ENCODE measurements at places on chromosomes 4 and X.
A peak's percentile ranks its signal among the peaks of the same experiment; 100 is the strongest.

GRCh38 chrX:97167333-97167732, 283.6 kb downstream of the RPA4 start:
- DNase-seq, result no peak

- DNase-seq, result peak; percentile 96
Measured at GRCh38 chr4:183098723-183099536, at the start of gene WWC2. WWC2 (plus strand) TSS chr4:183099257; CDS start chr4:183099492, 235 bp downstream.

DNA sequence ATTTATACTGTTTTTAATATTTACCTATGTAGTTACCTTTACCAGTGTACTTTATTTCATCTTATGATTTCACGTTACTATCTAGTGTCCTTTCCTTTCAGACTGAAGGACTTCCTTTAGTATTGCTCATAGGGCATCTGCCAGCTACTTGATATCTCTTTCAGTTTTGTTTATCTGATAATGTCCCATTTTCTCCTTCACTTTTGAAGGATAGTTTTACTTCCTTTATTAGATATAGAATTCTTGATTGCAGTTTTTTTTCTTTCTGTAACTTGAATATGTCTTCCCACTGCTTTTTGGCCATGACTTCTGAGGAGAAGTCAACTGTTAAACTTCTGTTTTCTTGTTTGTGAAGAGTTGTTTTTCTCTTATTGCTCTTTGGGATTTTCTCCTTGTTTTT, 69.4 kb upstream of the MAGED1 start:
- no peak for DNase-seq

DNA sequence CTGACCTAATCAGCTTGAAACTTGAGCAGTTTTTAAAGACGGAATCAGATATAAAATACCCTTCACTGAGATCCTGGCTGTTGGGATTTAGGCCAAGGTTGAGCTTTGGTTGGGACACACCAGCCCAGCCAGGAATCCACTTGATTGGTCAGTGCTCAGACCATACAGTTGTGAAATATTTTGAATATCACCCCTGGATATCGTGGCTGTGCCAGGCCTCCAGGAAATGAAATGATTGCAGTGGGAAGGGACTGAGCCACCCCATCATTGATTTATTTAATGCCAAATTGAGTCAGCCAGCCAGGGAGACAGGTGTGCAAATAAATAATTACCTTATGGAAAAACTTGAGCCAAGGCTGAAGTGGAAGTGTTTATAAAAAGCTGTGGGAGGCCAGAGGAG, 128.4 kb upstream of the SCML1 start:
- no peak for DNase-seq

All from AG10803 (cell line).